Activated T-cell treated with anti-CD3 and anti-CD28 coated beads for 24 hours (primary cell): ENCODE measurements at places on chromosomes 1 and 21.

DNA sequence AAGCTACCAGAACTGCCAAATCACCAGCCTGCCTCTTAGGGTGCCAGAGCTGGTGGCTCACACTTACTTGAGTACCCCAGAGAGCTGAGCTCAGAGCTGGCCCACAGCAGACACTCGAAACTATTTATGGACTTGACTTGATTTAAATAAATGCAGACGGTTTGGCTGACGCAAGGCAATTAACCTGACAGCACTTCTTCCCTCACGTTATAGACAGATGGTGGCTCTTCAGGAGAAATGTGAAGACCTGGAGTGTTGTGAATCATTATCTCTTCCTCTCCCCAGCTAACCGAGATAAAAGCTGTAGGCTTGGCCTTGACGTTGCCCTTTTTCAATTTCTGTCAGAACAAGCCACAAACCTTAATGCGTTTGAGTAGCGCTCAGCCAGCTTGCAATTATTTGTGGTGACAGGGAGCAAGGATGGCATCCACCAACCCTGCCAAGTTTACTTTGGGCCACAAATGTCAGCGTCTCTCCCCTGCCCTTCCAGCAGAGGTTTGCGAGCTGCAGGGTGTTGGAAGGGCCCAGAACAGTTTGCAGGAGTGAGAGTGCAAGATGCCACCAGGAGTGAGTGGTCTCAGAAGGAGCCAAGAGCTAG is 34.0 kb upstream of the BCAR3 start:
- peak; percentile 19 for DNase-seq

DNA sequence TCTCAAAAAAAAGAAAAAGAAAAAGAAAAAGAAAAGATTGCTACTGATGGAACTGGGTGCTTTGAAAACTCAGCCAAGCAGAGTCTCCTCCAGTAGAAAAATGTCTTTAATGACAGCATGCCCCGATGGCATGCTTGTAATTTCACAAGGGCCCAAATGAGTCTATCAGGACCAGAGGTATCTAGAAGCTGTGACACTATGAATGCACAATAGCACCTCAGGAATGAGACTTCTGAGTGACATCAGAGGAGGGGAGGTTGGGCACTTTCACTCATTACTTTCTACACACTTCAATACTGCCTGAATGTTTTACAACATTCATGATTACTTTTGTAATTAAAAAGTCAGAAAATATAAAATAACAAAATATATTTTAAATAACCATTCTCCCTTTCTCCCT is 15.1 kb upstream of the CD58 start:
- DNase-seq: no peak

- no peak for DNase-seq
These were observed 151.7 kb downstream of the PLA2G4A start for GRCh38 chr1:186980400-186980799.

GRCh38 chr1:225595452-225595851 is 57.5 kb downstream of the ENAH start:
- DNase-seq: no peak

DNA sequence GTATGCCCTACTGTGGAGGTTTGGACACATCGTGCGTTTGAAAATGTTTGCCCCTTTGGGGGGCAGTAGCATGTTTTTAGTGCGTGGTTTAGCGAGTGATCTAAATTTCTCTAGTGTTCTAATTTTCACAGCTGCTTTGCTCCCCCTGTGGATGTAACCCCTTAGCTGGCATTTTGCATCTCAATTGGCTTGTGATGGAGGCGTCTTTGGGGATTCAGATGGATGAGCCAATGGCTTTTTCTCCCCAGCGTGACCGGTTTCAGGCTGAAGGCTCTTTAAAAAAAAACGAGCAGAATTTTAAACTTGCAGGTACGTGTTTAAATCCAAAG is 836 bp downstream of the CDC7 start:
- no peak for DNase-seq

DNA sequence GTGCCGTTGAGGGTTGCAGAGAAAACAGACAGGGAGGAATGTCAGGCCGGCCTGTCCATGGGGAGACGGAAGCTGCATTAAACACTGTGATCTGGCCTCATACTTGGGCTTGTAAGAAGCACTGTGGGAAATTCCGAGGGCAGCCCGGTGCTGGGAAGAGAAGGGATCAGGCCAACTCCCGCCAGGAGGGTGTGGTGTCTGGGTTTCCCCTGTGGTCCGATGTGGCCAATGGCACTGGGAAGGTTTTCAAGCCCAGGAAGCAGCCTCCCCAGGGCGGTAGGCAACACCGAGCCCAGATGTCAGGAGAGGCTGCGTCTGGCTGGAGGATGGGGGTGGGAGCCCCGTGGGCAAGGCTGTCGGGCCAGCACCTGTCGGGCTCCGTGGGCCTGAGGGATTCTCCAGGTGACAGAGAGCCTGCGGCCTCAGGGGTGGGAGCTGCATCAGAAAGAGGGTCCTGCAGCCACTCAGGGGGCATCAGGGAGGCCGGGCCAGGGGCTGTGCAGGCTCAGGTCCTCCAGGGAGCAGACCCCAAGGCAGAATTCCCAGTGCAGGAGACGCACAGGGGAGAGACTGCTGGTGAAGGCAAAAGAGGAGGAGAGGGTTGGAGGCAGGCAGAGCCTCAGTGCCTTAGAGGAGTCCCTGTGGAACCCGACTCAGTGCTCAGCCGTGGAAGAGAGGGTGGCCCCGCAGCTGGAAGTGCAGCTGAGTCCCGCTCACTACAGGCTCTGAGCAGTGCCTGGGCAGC is 8.4 kb downstream of the UBASH3A start:
- no peak for DNase-seq

DNA sequence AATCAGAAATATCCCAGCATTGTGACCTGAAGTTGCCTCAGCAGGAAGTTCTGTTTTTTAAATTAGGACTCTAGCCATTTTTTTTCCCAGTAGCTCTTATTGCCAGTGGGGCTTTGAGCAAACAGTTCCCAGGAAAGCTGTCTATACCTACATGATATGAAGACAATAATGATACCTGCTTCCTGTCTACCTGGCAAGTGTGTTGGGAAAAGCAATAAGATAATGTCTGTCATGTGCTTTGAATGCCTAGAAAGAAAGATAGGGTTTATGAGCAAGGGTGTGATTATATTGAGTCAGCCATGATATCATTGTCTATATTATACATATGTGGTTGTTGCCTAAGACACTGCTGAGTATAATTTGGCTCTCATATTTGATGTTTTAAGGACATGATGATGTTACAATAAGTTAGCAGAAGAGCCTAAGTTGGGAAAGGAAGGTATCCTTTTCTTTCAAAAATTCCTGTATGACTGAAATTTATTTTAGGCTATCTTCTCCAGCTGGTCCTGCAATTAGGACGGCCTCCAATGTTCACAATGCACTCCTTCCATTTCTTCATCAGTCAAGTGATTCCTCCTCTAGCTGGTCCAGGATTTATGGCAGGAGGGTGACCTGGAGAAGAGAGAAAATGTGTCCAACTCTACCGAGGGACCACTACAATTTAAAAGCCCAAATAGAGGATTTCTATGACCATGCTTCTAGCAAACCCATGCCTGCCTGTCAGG is 99.6 kb upstream of the CDC42BPA start:
- no peak for DNase-seq

DNA sequence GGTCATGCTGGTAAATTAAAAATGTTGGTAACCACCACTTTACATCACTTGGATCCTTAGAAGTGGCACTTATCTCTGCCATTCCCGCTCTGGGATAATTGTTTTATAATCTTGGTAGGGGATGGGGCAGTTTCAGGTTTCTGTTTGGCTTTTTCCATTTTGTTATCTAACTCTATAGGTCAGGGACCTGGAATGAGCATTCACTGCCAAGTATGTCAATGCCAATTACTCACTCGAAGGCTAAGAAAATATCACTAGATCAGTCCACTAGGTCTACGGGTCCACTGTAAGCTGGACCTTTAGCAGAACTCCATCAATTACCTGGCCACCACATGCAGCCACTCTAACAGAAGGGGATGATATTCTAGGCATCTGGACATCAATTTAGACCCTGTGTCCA is 4.5 kb upstream of the DIP2A start:
- no peak for DNase-seq

GRCh38 chr1:43345120-43345519 is 7.5 kb downstream of the MPL start:
- no peak for DNase-seq
